Calu3 (cell line): ENCODE measurements at places on chromosomes 11 and 22. TPM values are rescaled to one million over a fixed set of nuclear protein-coding genes. Genes with fewer than 3 reads are reported as not detected.

Gene MCHR1
- not detected in 2 replicates for total RNA-seq

Gene OR52A1
- not detected in 2 replicates for total RNA-seq

Gene TBX1
- not detected in 2 replicates for total RNA-seq

Gene MS4A2
- total RNA-seq: not detected in 2 replicates

Gene RIMBP3C
- 0.17 TPM in 1 of 2 replicates, not detected in the other for total RNA-seq

Gene IGLL1
- not detected in 2 replicates for total RNA-seq

Gene CDC42EP2
- 35.6 and 43.2 TPM in 2 replicates for total RNA-seq

Gene OR2D2
- not detected in 2 replicates for total RNA-seq

Gene MRGPRX3
- not detected in 2 replicates for total RNA-seq

Gene TTC28
- total RNA-seq: 5.2 and 10.1 TPM in 2 replicates

Gene OR8A1
- total RNA-seq: not detected in 2 replicates

Gene GNAZ
- 6.0 and 7.3 TPM in 2 replicates for total RNA-seq

Gene SLC22A8
- not detected in 2 replicates for total RNA-seq

Gene IGLL5
- total RNA-seq: not detected in 2 replicates

Gene PICALM
- 116 and 124 TPM in 2 replicates for total RNA-seq

Gene GPHA2
- not detected in 2 replicates for total RNA-seq

Gene MS4A1
- total RNA-seq: not detected in 2 replicates

Gene TEX54
- total RNA-seq: not detected in 2 replicates

Gene GGTLC2
- total RNA-seq: not detected in 2 replicates

Gene PLAAT2
- 7.3 and 9.5 TPM in 2 replicates for total RNA-seq

Gene OR56A1
- total RNA-seq: not detected in 2 replicates

Gene TPBGL
- not detected in 2 replicates for total RNA-seq

Gene TEAD1
- total RNA-seq: 99.0 and 104 TPM in 2 replicates

Gene TST
- total RNA-seq: 52.2 and 64.7 TPM in 2 replicates

Gene SLC25A22
- total RNA-seq: 44.5 and 53.6 TPM in 2 replicates

Gene MAPK8IP2
- total RNA-seq: 2.9 and 3.1 TPM in 2 replicates

Gene IGSF9B
- 10.2 and 13.2 TPM in 2 replicates for total RNA-seq
